ENCODE measurements at places on chromosomes 3 and 15.

- no peak for DNase-seq
These were observed 88.0 kb upstream of the ACKR4 start for GRCh38 chr3:132509096-132509495.

GRCh38 chr3:8730656-8731055 is 2.9 kb upstream of the CAV3 start:
- DNase-seq, result no peak

GRCh38 chr3:141854599-141854998 is 21.8 kb upstream of the ATP1B3 start:
- no peak for DNase-seq

GRCh38 chr15:75727851-75728715 is 15.4 kb upstream of the CSPG4 start:
- peak; percentile 64 for DNase-seq

- DNase-seq, result no peak
These were observed 78.1 kb upstream of the LMOD3 start for GRCh38 chr3:69200384-69201068.

- DNase-seq, result peak; percentile 34
These were observed 18.2 kb downstream of the KLHL6 start for GRCh38 chr3:183537295-183537730.

DNA sequence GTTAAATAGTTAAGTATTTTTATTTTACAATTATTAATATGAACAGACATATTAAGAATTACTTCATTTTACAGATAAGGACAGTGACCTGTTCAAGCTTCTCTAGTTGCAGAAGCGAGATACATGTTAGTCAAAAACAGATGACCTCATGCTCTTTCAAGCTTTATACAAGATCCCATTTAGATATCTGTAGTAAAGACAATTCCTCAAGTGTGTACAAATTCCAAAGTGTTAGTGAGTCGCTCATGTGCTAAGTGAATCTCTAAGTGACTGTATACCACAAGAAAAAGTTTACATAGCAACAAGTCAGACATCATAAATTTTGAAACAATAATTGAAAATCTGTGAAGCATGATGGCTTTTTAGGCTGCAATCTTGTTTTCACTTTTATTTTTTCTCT is 293.8 kb downstream of the ROBO1 start:
- no peak for DNase-seq

- no peak for DNase-seq
These were observed 48.0 kb downstream of the KLF15 start for GRCh38 chr3:126309165-126309564.

- DNase-seq, result no peak
These were observed 15.0 kb upstream of the LRRC34 start for GRCh38 chr3:169827712-169828111.

DNA sequence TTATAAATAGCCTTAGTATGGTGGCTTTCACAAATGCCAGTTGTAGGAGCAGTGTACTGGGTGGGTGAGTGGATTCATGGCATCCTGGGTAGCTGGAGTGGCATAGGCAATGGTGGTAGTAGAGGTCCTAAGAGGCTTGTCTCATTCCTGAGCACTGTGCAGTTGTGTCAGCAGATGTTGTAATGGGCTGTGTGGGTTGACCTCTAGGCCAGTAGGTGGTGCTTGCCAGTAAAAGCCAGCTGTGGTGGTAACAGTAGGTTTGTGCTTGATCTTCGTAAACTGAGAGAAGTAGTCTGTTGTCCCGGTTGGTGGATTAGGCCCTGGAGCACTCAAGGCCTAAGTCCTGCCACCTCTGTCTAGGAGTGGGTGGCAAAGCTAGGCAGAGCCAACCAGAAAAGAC is 149.7 kb upstream of the SUCLG2 start:
- DNase-seq, result no peak

- no peak for DNase-seq
These were observed 316.1 kb upstream of the TMCO5A start for GRCh38 chr15:37618353-37618752.

DNA sequence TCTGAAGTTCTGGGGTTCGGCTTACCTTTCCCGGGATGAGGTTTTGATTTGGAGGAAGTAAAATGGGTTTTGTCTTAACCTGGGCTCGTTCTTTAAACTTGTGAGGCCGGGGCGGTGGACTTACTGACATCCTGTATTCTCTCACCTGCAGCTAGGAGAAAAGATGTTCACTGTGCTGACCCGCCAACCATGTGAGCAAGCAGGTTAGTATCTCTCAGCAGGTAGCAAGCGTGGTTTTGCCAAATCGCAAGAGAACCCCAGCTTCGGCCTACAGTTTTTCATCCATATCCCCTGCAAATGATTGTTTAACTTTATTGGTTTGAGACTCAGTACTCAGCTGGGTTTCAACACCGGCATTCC is 891 bp downstream of the ENTPD3 start:
- peak; percentile 17 for DNase-seq

- DNase-seq, result peak; percentile 86
These were observed 1.2 kb downstream of the KLF13 start for GRCh38 chr15:31327669-31328427.

GRCh38 chr15:28096670-28097431 is 2.3 kb downstream of the OCA2 start:
- no peak for DNase-seq

- no peak for DNase-seq
These were observed 25.8 kb downstream of the TERC start for GRCh38 chr3:169739067-169739466.
